ENCODE measurements at places on chromosomes 5 and 9.

DNA sequence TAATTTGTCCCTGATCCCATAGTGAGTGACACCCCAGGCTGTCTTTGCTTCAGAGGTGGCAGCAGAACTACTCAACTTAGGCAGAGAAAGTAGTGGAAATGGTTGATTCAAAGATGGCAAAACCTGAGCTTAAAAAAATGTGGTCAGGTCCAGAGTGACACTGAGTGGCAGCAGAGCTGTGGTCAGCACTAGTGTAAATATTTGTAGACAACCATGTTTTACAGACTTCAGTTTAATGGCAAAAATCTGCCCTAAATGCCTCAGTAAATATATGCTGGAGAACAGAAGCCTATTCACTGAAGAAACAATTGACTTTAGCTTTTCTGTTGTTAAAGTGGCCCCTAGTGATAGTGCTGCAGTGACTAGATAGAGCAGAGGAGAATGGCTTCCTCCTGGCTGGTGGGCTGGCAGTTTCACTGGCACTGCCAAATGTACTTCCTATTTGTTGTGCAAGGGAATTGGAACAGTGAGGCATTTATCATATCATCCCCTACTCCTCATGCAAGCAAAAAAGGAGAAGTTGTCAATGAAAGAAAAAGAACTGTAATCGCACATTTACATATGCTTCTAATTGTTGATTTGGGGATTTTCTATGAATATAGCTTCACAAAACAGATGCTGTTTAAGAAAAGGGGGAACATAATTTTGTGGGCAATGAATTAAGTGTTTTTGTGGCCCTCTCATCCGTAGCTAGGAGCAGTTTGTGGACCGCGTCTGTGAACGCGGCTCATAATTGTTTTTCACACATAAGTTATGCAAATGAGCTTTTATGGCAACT is 12.0 kb downstream of the PBX3 start:
- DNase-seq, result no peak

DNA sequence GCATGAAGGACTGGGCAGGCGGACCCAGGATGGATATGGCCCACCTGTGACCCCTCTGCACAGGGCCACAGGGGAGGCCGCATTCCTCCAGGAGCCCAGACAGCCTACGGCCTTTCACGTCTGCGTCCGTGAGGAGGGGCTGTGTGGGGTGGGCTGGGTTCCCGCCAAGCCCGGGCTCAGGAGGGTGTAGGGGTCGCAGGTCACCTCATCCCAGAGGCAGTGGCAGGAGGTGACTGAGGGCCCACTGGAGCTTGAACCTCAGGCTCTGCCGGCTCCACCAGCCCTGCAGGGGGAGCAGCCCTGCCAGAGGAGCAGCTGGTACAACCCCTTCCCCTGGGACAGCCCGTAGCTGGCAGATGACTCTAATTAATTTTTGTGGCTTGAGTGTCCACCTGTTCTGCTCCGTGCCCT is 40.7 kb upstream of the CACNA1B start:
- DNase-seq, result no peak

DNA sequence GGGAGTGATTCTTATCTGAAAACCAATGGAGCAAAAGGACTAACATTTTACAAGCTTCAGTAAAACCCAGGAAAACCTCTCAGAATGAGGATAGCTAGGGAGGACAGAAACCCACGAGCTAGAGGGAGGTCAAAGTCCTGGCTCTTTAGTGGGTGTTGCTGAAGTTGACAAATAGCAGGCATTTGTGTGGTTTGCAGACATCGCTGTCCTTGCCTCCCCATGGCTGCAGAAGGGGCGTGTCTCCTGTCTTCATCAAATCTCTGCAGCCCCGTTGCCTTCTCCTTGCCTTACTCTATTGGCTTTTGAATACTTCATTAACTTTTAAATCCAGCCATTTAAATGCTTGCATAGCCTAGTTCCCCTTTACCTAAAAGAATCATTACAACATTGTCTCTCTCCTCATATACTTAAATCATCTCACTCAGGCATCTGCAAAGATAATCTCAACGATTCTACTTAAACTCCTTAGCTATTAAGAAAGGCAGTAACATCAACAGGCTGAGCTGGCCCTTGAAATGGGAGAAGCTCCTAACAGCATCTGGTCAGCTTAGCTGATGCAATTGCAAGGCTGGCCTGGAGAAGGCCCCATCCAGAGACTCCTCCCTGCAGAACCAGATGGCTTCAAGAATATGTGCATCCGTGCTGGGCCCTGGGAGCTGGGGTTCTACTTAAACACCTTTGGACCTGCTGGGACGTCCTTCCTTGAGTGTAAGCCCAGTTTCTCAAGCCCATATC is 152.8 kb upstream of the TAS2R1 start:
- no peak for DNase-seq

- DNase-seq, result no peak
These were observed 76.0 kb upstream of the RNU6ATAC start for GRCh38 chr9:134240361-134240760.

- no peak for DNase-seq
These were observed 85.9 kb upstream of the MAP3K1 start for GRCh38 chr5:56729488-56729887.

GRCh38 chr9:83065233-83065632 is 2.3 kb upstream of the RASEF start:
- DNase-seq, result no peak

GRCh38 chr5:2017540-2018389 is 135.0 kb upstream of the IRX4 start:
- DNase-seq, result peak; percentile 62

DNA sequence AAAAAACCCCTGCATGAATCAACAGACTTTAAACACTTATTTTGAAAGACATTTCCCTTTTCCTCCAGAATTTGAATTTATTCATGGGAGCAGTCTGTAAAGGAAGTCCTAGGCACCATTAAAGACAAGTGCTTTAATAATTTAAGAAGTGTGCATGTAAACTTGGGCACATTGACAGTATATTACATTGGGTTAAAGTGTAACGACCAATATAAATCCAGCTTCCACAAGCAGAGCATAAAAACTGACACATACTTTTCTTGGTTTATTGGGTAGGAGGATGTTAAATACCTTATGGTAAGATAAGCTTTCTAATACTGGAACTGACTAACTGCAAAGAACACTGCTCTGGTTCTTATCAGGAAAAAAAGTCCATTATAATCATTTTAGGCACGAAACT is 1.2 kb upstream of the ENTREP1 start:
- no peak for DNase-seq

- DNase-seq, result peak; percentile 63
These were observed 27.9 kb upstream of the CEMIP2 start for GRCh38 chr9:71796100-71796767.

DNA sequence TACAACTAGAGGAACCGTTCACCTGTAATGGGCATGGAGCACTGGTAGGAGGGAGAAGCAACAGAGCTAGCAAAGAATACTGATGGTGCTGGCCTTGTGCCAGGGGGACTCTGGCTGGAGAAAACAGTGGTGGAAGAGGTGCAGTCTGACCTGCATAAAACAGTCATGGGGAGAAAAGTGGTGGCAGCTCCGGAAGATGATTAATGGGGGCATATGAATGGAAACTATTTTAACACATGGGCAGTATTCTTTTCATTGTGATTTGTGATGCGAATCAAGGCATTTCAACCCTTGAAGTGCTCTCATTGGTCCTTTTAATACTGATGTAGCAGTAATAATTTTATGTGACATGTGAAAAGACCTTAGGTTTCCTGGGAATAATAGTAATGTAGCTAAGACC is 219.6 kb downstream of the ADAMTS6 start:
- no peak for DNase-seq

All from activated naive CD4-positive, alpha-beta T cell treated with anti-CD3 and anti-CD28 coated beads for 36 hours (primary cell).